ENCODE measurements at places on chromosomes 11 and 22. TPM values are rescaled to one million over a fixed set of nuclear protein-coding genes. Genes with fewer than 3 reads are reported as not detected.

APLNR gene
- total RNA-seq: 4.7 TPM

P2RY2 gene
- 20.2 TPM for total RNA-seq

BDNF gene
- 6.0 TPM for total RNA-seq

KRTAP5-2 gene
- not detected for total RNA-seq

POU2AF2 gene
- 1.2 TPM for total RNA-seq

PGA4 gene
- total RNA-seq: not detected

DNA sequence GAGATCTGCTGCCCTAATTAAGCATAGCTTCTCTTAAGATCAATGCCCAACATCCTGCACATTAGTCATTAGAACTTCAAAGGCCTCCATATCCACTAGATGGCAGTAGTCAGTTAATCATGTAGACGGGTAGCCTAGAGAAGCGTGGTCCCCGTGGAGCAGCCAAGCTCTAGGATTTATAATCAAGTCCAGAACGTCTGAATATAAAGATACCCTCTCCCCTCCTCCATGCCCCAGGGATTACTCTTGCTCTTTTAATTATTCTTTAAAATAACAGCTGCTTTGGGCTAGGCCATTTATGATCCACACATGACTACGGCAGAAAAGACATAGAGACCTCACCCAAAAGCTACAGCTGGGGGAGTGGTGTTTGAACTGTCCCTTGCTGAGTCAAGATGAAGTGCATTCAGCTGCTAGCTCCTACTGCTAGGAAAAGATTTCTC is 327.6 kb upstream of the PLET1 start:
- DNase-seq: peak; percentile 72

GRCh38 chr11:41872426-41872825 is 413.0 kb upstream of the LRRC4C start:
- no peak for DNase-seq

GRCh38 chr22:31574055-31574670 is 77.8 kb downstream of the SFI1 start:
- DNase-seq: no peak

DNA sequence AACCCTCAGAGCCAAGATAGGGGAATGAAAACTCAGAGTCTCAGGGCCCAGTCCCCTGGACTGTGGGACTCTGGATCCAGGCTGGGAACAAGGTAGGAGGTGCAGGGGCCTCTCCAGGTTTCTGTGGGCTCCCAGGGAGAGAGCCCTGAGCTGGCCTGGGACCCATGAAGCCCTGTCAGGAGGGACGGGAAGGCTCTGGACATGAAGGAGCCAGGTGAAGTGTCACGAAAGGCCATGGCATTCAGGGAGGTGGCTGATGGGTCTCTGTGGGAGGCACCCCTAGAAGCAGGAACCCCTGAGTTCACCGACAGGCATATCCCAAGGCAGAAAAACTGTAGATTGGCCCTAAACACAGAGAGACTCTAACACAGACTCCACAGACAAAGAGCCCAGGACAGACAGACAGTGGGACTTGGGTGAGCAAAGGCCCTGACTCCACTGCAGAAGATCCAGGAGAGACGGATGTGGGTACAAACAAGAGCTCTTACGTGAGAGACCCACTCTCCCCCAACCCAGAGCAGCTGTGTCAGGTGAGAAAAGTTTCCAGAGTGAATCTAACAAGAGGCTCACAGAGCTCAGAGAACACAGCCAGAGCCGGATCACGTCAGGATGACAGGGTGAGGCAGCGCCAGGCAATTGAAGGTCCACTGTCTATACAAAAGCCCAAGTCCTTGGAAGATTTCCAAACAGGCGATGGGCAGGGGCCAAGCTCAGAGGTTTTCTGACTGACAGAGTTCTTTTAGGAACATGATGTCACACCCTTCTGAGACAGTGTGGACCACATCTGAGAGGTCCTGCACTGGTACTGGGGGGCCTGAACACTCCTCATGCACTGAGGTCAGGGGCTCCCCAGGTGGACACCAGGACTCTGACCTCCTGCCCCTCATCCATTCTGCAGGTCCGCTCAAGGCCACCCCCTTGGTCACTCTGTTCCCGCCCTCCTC is 27.4 kb downstream of the IGLL5 start:
- DNase-seq: no peak

DNA sequence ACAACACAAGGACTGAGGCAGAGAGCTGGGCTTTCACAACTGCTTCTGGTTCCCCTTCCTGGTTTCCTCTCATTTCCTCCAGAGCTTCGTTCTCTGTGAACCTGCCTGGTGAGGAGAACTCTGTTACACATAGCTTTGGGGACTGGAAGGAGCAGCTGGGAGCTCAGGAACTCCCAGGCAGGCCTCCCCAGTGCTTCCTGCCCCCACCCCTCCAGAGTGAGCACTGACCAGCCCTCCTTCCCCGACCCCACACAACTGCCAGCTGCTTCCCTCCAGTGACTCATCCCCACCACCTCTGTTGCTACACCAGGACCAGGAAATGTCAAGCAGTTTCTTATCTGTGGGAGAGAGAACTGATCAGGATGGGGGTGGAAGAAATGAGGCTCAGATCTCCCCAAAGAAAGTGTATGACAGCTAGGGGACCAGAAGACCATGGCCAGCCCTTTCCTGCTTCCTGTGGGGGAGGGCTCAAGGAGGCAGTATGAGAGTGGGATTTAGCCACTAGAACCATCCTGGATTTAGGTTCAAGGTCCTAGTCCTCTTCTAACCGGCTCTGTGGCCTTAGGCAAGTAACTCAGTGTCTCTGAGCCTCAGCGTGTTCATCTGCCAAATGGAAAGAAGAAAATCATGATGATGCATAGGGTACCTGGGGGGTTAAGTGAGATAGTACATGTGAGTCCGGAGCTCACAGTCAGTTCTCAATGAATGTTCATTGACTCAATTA is 4.5 kb upstream of the TP53I11 start:
- peak; percentile 82 for DNase-seq

- no peak for DNase-seq
These were observed 85.2 kb upstream of the LINC01488 start for GRCh38 chr11:69396051-69396947.

DNA sequence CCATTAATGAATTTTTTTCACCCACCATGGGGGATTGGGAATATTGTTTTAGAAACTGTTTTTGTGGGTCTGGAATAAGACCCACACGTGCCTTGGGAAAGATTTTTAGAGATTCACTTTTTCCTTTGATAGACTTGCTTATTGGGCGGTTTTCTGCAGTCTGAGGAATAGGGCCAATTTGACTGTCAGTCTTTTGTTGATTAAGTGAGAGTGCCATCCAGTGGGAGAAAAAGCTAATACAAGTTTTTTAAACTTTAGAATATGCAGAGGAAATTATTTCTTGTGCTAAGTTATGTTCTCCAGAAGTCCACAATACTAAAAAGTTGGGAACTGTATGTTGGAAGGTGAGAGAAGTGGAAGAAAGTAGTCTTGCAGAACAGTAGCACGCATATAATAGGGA is 56.1 kb downstream of the PRMT3 start:
- DNase-seq: no peak

DNA sequence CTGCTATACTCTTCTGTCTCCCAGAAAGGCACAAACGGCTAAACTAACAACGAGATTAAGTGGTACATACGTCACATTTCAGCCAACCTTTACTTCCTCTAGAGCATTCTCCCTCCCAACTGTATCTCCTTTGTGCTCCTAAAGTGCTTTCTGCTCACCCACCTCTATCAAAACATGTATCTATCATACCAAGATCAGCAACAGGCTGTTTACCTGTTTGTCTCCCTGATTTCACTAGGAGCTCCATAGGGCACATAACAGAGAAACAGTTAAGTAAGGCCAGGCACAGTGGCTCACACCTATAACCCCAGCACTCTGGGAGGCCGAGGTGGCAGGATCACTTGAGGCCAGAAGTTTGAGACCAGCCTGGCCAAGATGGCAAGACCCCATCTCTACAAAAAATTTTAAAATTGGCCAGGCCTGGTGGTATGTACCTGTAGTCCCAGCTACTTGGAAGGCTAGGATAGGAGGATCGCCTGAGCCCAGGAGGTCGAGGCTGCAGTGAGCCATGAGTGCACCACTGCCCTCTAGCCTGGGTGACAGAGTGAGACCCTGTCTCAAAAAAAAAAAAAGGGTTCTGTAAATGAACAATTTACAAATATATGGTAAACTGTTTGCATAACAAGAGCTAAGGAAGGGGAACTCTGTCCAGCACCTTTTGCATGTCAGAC is 2.8 kb downstream of the NDUFC2 start:
- no peak for DNase-seq
